Stimulated activated CD8-positive, alpha-beta memory T cell treated with anti-CD3 and anti-CD28 coated beads, Interleukin-7, amount 100 ng/mL, for 1 hour (primary cell): ENCODE measurements at places on chromosomes 6 and 20.
A peak's percentile ranks its signal among the peaks of the same experiment; 100 is the strongest.

DNA sequence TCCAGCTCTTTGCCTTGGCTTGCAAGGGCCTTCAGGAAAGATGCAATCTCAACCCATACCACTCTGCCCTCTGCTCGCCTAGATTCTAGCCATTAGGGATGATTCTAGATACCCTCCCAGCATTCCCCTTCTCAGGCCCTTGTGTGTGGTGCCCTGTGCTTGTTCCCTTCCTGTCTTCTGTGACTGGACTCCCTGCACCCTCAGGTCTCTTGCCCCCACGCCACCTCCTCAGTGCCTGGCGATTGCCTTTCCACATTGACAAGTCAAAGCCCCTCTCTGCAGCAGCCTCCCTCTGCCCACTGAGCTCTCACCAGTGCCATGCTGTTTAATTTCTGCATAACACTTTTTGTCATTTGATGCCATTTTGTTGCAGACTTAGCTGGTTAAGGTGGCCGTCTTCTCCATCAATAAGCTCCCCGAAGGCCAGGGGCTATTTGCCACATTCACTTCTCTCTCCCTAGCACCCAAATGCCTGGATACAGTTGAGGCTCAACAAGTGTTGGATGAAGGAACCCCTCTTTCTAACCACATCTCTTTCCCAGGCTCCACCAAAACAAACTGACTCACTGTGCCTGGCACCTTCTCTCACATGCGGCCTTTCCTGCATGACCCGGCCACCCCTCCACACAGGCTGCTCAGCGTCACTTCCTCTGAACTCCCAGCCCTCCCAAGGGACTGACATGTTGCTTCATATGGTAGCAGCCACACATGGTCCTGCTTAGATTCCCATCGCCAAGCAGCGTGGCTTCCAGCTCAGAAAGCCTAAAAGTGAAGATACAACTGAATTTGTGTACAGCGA, 4.6 kb upstream of the TXNDC5 start:
- DNase-seq, result no peak

GRCh38 chr20:63432577-63433325, 39.7 kb downstream of the KCNQ2 start:
- no peak for DNase-seq

DNA sequence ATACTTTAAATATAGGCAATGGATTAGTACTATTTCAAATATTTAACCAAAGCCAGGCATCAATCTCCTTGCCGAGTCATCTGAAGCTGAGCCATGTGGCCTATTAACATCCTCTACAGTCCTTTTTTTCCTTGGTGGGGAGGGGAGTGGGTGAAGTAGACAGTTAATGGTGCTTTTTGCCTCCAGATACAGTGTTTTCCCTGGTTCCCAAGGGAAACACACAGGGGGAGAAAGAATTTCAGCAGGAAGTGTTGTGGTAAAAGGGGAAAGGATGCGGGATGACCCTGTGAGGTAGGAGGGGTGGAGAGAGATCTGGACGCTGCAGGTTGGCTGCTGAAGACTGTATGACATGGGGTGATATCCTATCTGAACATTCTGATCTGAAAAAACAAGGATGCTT, 9.6 kb downstream of the CLDN20 start:
- DNase-seq, result no peak

- no peak for DNase-seq
Observed at GRCh38 chr20:59512651-59513050, 91.7 kb upstream of the PHACTR3 start.

DNA sequence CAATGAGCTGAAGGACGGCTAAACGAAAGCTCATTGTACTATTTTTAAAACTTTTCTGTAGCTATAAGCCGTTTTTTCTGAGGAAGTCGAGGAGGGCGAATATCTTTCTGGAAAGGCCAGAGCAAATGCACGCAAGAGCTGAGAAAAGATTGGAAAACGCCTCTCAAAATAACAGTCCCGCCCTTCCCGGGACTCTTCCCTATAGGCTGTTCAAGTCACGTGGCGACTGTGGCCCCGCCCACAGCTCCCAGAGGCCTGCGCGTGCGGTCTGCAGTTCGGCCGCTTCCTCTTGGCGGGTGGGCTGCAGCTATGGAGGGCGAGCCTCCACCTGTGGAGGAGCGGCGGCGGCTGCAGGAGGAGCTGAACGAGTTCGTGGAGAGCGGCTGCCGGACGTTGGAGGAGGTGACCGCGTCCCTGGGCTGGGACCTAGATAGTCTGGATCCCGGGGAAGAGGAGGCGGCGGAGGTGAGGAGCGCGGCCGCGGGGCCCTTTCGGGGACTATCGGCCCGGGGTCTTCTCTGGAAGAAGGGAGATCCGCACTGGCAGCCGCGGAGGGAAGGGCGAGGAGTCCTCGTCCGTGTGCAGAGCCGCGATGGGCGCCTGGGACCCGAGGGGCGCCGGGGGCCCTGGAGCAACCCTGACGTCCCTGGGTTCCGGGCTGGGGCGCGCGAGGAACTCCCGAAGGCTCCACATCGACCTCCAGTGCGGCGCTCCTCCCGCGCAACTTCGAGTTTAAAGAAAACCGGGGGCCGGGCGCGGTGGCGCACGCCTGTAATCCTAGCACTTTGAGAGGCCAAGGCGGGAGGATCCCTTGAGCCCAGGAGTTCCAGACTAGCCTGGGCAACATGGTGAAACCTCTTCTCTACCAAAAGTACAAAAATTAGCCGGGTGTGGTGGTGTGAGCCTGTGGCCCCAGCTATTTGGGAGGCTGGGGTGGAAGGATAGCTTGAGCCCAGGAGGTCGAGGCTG, at the start of gene SNRNP48:
TSS of gene SNRNP48 (plus strand) at position 250 of the 969 bp plus-strand sequence. CDS start at position 310, 60 bp downstream.
- peak; percentile 86 for DNase-seq

- no peak for DNase-seq
Observed at GRCh38 chr6:166942393-166943168, 13.8 kb downstream of the RNASET2 start.
